Epithelial cell of umbilical artery (primary cell): ENCODE measurements at places on chromosomes 2 and 18. TPM values are rescaled to one million over a fixed set of nuclear protein-coding genes. Genes with fewer than 3 reads are reported as not detected.

IL37 gene
- total RNA-seq, result not detected in 2 replicates

PID1 gene
- 0.32 and 0.46 TPM in 2 replicates for total RNA-seq

GAL3ST2 gene
- total RNA-seq, result not detected in 2 replicates

GPC1 gene
- total RNA-seq, result 10.4 and 10.5 TPM in 2 replicates

ARPC2 gene
- 454 and 509 TPM in 2 replicates for total RNA-seq

HTR2B gene
- under 0.01 and 2.1 TPM in 2 replicates for total RNA-seq

RMDN2 gene
- total RNA-seq, result 3.2 and 4.7 TPM in 2 replicates

NFATC1 gene
- 2.6 and 5.2 TPM in 2 replicates for total RNA-seq

ALPP gene
- not detected in 2 replicates for total RNA-seq

DHRS9 gene
- 0.65 and 4.0 TPM in 2 replicates for total RNA-seq

PGAP1 gene
- total RNA-seq, result 6.5 and 7.6 TPM in 2 replicates

IL36G gene
- total RNA-seq, result not detected in 2 replicates

GRHL1 gene
- total RNA-seq, result 1.1 and 1.3 TPM in 2 replicates
